Upper lobe of left lung (tissue), 6 donors: ENCODE measurements at places on chromosomes 6 and 20.

DNA sequence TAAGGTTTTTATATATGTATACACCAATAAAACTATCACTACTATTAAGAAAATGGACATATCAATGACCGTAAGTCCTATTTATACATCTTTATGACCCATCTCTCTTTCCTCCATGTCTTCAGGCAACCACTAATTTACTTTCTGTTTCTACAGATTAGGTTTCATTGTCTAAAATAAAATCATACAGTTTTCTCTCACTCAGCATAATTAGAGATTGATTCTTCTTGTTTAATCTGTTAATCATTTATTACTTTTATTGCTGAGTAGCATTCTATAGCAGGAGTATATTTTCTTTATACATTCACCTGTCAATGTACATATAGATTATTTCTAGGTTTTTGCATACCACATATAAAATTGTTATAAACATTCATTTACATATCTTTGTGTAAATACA, 388.0 kb downstream of the RFPL4B start:
- H3K4me3 ChIP-seq = no peak overlapping the region
- DNase-seq = no peak
- no peaks in the 10 kb centered on the region for H3K27me3 ChIP-seq

DNA sequence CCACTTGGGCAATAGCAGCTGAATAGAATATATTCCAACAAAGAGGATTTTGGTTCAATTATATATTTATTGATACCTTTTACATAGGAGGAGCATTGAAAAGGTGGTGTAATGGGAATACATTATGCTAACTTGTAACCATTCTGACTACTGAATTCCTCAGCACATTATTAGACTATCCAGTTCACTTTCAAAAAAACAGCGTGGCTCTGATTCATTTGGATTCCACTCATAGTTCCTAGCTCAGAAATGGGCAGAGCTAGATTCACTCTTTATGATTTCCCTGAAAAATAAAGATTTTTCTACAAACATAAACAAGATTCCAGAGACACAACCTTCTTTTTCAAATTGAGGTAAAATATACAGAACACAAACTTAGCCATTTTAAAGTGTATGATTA, 9.2 kb upstream of the TRERF1 start:
- H3K4me3 ChIP-seq = no peak overlapping the region
- no peaks in the 10 kb centered on the region for H3K4me1 ChIP-seq
- DNase-seq = no peak
- no peaks in the 10 kb centered on the region for H3K27me3 ChIP-seq
- H3K27ac ChIP-seq = no peak overlapping the region

- H3K27ac ChIP-seq = no peak overlapping the region
- no peaks in the 10 kb centered on the region for H3K36me3 ChIP-seq
- H3K4me3 ChIP-seq = no peak overlapping the region
- H3K27me3 ChIP-seq = no peaks in the 10 kb centered on the region
- no peak for DNase-seq
Observed at GRCh38 chr6:52245425-52245824, 1.1 kb upstream of the IL17F start.

GRCh38 chr6:30886897-30887255, 2.6 kb downstream of the DDR1 start:
- no peak overlapping the region for H3K4me3 ChIP-seq
- peaks cover 28% of the 10 kb centered on the region for H3K4me1 ChIP-seq
- H3K27ac ChIP-seq = peak overlapping the region; percentile 77
- no peak for DNase-seq
- H3K27me3 ChIP-seq = no peaks in the 10 kb centered on the region

GRCh38 chr20:33474963-33475362, 14.9 kb upstream of the CBFA2T2 start:
- H3K27me3 ChIP-seq = no peaks in the 10 kb centered on the region
- H3K36me3 ChIP-seq = no peaks in the 10 kb centered on the region
- DNase-seq = no peak
- H3K27ac ChIP-seq = no peak overlapping the region

DNA sequence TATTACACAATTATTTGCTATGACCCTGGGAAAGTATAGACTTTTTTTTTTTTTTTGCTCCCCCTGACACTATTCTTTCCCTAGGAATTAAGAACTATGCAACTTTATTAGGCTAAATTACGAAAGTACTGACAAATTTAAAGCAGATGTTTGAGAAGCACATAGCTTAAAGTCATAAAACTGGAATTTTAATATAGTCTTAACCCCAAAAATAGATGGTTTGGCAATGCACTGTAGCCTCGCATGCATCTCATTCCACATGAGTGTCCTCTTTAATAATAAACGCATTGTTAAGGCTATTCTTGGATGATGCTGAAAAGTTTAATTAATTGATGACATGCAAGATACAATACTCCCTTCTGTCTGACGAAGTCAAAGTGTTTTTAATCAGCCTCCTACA, 49.3 kb downstream of the TBC1D7 start:
- no peaks in the 10 kb centered on the region for H3K27me3 ChIP-seq
- H3K4me3 ChIP-seq = no peak overlapping the region
- no peak for DNase-seq

GRCh38 chr20:20447196-20447595, 79.3 kb downstream of the INSM1 start:
- no peak overlapping the region for H3K27ac ChIP-seq
- H3K4me1 ChIP-seq = no peaks in the 10 kb centered on the region
- no peak overlapping the region for H3K4me3 ChIP-seq
- no peaks in the 10 kb centered on the region for H3K27me3 ChIP-seq

DNA sequence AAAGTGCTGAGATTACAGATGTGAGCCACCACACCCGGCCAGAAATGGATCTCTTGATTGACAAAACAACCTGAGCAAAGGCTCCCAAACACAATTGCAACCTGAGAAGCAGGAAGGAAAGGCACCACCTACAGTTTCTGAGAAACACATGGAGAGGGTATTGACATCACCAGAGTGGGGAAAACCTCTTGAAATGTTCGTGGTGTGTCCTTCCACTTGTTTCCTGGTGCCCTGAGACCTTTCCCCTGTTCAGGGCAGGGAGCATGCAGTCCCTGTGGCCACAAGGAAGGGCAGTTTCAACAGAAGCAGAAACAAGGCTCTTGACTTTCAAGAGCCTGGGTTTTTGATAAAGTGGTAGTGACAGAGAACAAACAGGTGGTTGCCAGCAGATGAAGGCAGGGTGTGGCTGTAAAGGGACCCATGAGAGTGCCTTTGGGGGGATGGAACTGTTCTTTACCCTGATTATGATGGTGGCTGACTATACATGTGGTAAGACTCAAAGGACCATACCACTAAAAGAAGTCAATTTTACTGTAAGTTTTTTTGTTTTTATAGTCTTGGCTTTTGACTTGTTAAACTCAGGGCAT, 3.2 kb upstream of the BPIFA1 start:
- DNase-seq = peak; percentile 86
- H3K27ac ChIP-seq = peak overlapping the region; percentile 34

DNA sequence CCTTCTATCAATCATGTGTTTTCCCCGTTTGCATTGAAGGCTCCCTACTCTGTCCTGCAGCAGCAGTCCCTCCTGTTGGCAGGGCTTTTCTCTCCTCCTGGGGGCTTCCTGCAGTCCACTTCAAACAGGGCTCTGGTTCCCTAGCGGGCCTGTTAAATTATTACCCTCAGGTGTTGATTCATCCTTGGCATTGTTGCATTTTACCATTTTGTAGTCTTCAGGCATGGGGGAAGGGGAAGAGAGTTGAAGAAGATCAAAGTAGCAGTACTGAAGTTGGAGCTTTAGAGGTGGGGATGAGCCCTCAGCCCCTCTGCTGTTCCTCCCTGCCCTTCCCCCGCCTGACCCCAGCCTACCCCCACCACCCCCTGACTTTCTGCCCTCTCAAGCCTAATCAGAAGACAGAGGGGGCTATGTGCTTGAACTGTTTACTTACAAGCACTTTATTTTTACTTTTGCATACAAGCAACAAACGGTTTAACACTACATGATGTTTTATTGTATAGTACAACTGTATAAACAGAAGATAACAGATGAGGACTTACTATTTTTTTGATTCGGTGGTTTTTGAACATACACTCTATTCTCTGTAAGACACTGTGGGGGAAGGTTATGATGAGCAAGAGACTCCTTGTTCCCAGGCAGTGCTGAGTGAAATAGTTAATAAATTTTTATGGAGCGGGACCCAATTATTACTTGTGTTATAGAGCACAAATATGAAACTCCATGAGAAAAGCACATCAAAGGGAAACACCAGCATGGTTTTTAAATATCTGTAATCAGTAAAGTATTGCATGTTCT, 169.7 kb downstream of the EYA4 start:
- H3K4me3 ChIP-seq = no peak overlapping the region
- no peaks in the 10 kb centered on the region for H3K27me3 ChIP-seq
- no peaks in the 10 kb centered on the region for H3K4me1 ChIP-seq

DNA sequence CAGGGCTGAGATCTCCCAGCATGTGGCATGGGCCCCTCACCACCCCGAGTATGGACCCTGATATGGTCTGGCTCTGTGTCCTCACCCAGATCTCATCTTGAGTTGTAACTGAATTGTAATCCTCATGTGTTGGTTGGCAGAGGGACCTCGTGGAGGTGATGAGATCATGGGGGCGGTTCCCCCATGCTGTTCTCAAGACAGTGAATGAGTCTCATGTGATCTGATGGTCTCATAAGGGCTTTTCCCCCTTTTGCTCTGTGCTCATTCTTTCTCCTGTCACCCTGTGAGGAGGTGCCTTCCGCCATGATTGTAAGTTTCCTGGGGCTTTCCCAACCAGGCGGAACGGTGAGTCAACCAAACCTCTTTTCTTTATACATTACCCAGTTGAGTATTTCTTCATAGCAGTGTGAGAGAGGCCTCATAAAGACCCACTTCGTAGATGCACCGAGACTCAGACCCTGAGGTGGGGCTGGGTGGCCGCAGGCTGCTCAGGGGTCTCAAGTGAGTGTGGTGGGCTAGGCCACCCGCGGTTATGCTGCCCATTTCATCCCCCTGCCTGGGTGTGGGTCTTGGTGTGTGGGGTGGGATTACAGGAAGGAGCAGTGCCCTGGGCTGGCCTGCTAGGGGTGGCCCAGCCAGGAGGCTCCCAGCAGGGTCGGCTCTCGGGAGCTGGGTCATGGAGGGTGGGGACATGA, 26.2 kb upstream of the GATA5 start:
- H3K4me3 ChIP-seq = no peak overlapping the region
- no peaks in the 10 kb centered on the region for H3K36me3 ChIP-seq
- no peak for DNase-seq
- H3K4me1 ChIP-seq = peaks cover 3% of the 10 kb centered on the region
- H3K27ac ChIP-seq = no peak overlapping the region
- H3K27me3 ChIP-seq = no peaks in the 10 kb centered on the region

DNA sequence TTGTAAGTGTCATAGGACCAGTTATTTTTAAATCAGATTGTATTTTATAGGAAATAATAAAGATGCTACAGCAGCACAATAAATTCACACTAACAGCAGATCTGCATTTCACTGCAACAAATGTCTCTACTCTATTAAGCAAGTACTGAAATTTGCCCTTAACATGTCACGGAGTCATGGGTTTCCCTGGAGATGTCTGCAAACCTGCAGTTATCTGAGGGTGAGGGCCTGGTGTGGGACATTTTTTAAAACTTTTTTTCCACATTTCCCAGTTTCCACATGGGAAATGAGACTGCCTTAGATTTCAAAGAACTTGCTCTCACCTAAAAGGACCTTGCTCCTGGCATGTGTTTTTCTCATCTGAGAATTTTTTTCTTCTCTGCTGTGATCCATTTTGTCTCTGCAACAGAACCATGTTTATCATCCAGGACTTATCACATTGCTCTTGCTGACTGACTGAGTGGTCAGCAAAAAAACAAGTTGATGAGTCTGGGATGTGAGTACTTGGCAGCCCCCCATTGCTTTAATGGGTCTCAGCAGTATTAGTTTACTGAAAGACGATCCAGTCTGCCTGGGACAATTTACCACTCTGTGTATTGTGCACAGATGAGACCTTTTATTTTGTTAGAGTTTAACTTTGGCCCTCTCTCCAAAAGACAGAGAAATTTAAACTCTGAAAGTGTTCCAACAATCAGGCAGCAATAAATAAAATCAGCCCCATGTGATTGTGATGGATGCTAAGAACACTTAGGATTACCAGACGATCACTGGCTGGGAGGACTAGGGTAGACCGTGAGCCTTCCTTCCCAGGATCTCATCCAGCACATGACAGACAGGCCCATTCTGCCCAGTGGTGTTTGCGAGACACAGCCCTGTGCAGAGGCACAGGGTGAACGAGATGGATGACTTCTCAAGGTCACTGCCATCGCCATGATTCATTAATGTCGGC, 268.8 kb downstream of the BTBD9 start:
- no peak for DNase-seq
- no peak overlapping the region for H3K27ac ChIP-seq
- no peaks in the 10 kb centered on the region for H3K27me3 ChIP-seq
- no peaks in the 10 kb centered on the region for H3K36me3 ChIP-seq
- H3K4me3 ChIP-seq = no peak overlapping the region

DNA sequence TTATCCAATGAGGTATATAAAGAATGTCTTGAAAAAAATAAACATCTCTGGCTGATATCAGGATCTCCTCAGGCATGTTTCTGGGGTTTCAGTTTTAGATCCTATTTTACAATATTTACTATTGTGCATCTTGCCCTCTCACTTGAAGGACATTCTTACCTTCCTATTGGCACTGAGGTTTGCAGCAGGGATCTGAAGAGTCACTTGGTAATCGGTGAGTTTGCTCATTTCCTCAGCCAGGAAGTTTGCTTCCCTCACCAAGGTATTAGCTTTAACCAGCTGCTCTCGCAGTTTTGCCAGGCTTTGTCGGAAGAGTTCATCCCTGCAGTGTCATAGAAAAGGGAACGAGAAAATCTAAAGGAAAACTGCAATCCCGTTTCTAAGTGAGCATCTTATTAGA, 101.9 kb upstream of the NUP153 start:
- no peaks in the 10 kb centered on the region for H3K27me3 ChIP-seq
- H3K27ac ChIP-seq = no peak overlapping the region
- H3K4me1 ChIP-seq = no peaks in the 10 kb centered on the region

GRCh38 chr20:2745060-2745910, 52.7 kb downstream of the EBF4 start:
- H3K4me3 ChIP-seq = no peak overlapping the region
- DNase-seq = no peak
- no peaks in the 10 kb centered on the region for H3K4me1 ChIP-seq
- no peak overlapping the region for H3K27ac ChIP-seq
- H3K27me3 ChIP-seq = no peaks in the 10 kb centered on the region
- H3K36me3 ChIP-seq = no peaks in the 10 kb centered on the region

GRCh38 chr20:57162362-57162652, 104.1 kb downstream of the BMP7 start:
- H3K4me3 ChIP-seq = no peak overlapping the region
- H3K36me3 ChIP-seq = no peaks in the 10 kb centered on the region
- H3K27me3 ChIP-seq = no peaks in the 10 kb centered on the region
- H3K27ac ChIP-seq = no peak overlapping the region

GRCh38 chr6:138107752-138108592, 753 bp upstream of the PERP start:
- H3K27ac ChIP-seq = peak overlapping the region; percentile 88
- peak overlapping the region; percentile 61 for H3K4me3 ChIP-seq
- peaks cover 13% of the 10 kb centered on the region for H3K27me3 ChIP-seq
- DNase-seq = peak; percentile 38

- H3K27me3 ChIP-seq = no peaks in the 10 kb centered on the region
- DNase-seq = no peak
- H3K4me3 ChIP-seq = no peak overlapping the region
- no peaks in the 10 kb centered on the region for H3K36me3 ChIP-seq
Observed at GRCh38 chr6:134596191-134596590, 278.3 kb upstream of the SGK1 start.
